Ascending aorta (tissue), 2 donors: ENCODE measurements at places on chromosomes 3 and 15.

- DNase-seq = no peak
- no peak overlapping the region for H3K27ac ChIP-seq
- no peak overlapping the region for H3K4me3 ChIP-seq
- no peaks in the 10 kb centered on the region for H3K27me3 ChIP-seq
Observed at GRCh38 chr3:141354517-141354916, 13.8 kb upstream of the ZBTB38 start.

- H3K27ac ChIP-seq = no peak overlapping the region
- no peaks in the 10 kb centered on the region for H3K4me1 ChIP-seq
- no peak overlapping the region for H3K4me3 ChIP-seq
- H3K36me3 ChIP-seq = no peaks in the 10 kb centered on the region
Observed at GRCh38 chr15:39543651-39544050, 37.2 kb upstream of the THBS1 start.

- no peaks in the 10 kb centered on the region for H3K4me1 ChIP-seq
- no peaks in the 10 kb centered on the region for H3K27me3 ChIP-seq
- DNase-seq = no peak
Observed at GRCh38 chr3:56819016-56819809, 17.5 kb upstream of the ARHGEF3 start.

- no peak overlapping the region for H3K4me3 ChIP-seq
- no peak for DNase-seq
- H3K36me3 ChIP-seq = peaks cover 53% of the 10 kb centered on the region
Observed at GRCh38 chr15:62781081-62781497, 261.5 kb upstream of the TPM1 start.

GRCh38 chr3:190012784-190013183 lies 107.9 kb downstream of the P3H2 start:
- H3K27ac ChIP-seq = no peak overlapping the region
- no peaks in the 10 kb centered on the region for H3K36me3 ChIP-seq
- H3K27me3 ChIP-seq = no peaks in the 10 kb centered on the region
- no peak overlapping the region for H3K4me3 ChIP-seq
- no peak for DNase-seq

DNA sequence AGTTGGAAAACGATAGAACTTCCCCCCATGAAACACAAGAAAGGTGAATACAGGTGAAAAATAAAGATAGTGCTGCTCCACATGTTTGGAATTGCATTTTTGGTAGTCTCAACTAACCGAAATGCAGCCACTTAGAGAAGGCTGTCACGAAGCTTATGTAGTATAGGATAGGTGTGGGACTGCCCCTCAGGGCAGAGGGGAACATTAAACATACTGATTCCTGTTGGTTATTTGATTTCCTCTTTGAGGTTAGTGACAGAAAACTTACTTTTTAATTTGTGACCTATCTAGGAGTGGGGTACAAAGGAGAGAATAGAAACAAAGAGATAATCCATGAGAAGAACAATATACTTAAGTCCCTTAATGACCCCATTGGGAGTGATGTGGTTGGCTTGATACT lies 85.8 kb upstream of the SATB1 start:
- DNase-seq = no peak
- H3K36me3 ChIP-seq = no peaks in the 10 kb centered on the region
- H3K27ac ChIP-seq = no peak overlapping the region
- H3K27me3 ChIP-seq = no peaks in the 10 kb centered on the region

DNA sequence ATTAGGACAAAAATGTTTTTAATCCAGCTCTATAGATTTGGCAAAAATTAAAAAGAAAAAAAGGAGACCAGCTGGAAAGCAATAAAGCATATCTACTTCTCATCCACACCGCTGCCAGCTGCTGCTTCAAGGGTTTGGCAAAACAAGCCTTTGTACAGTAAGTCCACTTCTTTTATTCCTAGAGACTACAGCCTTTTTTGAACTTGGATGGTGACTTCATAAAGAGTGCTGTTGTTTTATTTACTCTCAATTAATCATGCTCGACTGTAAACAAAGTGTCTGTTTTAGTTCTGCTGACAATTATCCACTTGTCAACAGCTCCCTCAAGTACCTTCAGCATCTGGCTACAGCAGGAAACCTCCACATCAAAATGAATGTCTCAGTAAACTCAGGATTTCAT lies 12.3 kb upstream of the FOXB1 start:
- no peak overlapping the region for H3K4me3 ChIP-seq
- no peak for DNase-seq
- no peak overlapping the region for H3K27ac ChIP-seq
- H3K27me3 ChIP-seq = no peaks in the 10 kb centered on the region

GRCh38 chr15:67341539-67341938 lies 87.0 kb downstream of the IQCH start:
- H3K36me3 ChIP-seq = no peaks in the 10 kb centered on the region
- no peak for DNase-seq
- no peak overlapping the region for H3K4me3 ChIP-seq
- no peak overlapping the region for H3K27ac ChIP-seq
- H3K4me1 ChIP-seq = no peaks in the 10 kb centered on the region

DNA sequence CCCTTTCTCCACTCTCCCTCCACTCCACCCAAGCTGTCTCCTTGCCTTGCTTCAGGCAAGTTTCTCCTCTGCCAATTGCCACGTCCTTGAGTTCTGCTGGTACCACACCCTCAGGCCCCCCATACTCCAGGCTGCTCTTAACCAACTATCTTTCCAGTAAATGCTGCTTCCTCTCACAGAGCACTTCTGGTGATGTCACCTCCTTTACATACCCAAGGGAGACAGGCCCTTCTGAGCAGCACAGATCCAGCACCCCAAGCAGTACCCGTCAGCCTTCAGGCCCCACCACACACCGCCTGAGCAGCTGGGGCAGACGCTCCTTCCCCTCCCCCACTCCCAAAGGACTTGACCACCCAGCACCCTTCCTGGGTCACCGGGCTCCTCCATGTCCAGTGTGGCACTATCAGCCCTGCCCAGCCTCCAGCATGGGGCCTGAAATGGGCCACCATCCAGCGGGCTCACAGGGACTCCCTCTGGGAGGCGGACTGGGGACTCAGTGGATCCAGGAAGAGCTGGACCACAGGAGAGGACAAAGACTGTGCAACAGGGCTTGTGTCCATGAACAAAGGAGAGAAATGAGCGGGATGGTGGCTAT lies 50.2 kb downstream of the KLF15 start:
- DNase-seq = no peak
- H3K27me3 ChIP-seq = no peaks in the 10 kb centered on the region
- no peaks in the 10 kb centered on the region for H3K4me1 ChIP-seq
- no peaks in the 10 kb centered on the region for H3K36me3 ChIP-seq

GRCh38 chr3:48989126-48989795 lies 780 bp upstream of the P4HTM start:
- H3K27ac ChIP-seq = peak overlapping the region; percentile 92
- DNase-seq = no peak
- H3K4me1 ChIP-seq = peaks cover 26% of the 10 kb centered on the region
- no peaks in the 10 kb centered on the region for H3K27me3 ChIP-seq
- H3K36me3 ChIP-seq = peaks cover 12% of the 10 kb centered on the region

DNA sequence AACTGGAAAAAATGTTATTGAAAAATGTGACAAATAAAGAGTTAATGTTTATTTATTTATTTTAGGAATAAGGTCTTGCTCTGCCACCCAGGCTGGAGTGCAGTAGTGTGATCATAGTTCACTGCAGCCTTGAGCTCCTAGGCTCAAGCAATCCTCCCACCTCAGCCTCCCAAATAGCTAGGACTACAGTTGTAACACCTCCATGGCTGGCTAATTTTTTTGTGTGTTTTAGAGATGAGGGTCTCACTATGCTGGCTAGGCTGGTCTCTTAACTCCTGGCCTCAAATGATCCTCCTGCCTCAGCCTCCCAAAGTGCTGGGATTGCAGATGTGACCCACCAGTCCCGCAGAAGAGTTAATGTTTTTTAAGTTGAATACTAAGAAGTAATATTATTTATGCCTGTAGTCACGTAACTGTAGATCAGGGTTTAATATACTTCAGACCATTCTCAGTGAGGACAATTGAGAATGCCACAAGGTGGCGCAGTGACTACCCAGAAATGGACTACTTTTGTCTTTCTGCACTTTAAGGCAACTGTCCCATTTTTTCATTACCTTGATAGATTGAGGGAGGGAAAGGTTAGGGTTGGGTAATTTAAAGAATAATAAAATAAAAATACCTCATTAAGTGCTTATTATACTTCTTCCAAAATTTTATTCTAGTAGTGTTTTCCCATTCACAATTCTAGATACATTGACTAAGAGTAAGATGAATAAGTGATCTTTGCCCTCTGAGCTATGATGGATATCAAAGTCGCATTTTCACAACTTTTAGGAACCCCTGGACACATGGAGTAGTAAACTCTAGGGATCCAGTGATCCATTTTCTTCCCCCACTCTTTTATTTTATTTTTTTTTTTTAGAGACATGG lies 6.0 kb downstream of the MUC13 start:
- H3K27me3 ChIP-seq = no peaks in the 10 kb centered on the region
- no peak for DNase-seq
- no peaks in the 10 kb centered on the region for H3K4me1 ChIP-seq
- no peak overlapping the region for H3K27ac ChIP-seq
- H3K36me3 ChIP-seq = no peaks in the 10 kb centered on the region

DNA sequence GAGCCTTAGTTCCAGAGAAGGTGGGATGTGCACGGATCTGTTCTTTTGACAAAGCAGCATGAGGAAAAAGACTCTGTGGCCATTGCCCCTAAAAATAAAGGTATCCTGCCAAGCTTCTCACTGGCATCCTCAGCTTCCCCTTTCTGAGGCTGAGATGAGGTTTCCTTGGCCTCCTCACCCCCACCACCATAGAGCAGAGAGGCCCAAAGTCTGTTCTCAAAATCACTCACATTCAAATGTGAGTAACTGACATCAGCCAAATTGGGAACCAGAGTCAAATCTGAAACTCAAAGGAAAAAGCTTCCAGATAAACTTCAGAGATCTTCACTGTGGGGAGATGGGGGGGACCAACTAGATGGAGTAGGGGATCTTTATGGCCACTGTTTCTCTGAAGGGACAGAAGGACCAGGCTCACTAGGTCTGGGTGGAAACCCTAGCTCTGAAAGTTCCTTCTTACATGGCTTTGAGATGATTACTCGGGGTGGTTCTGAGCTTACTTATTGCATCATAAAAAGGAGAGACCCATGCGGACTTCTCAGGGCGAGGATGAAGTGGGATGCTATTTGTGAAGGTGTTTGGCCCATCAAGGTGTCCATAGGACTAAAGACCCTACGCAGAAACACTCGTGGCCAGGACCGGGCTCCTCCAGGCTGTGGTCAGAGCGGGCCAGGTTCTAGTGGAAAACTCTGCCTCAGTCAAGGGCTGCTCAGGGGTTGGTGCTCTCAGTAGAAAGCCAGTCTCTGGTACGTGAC lies 61.5 kb upstream of the MEF2A start:
- no peak overlapping the region for H3K27ac ChIP-seq
- H3K4me1 ChIP-seq = no peaks in the 10 kb centered on the region
- no peak overlapping the region for H3K4me3 ChIP-seq
- H3K36me3 ChIP-seq = no peaks in the 10 kb centered on the region
- no peaks in the 10 kb centered on the region for H3K27me3 ChIP-seq

GRCh38 chr15:79572691-79573404 lies 140.7 kb downstream of the MINAR1 start:
- H3K4me3 ChIP-seq = no peak overlapping the region
- H3K4me1 ChIP-seq = no peaks in the 10 kb centered on the region
- no peak overlapping the region for H3K27ac ChIP-seq
- H3K27me3 ChIP-seq = no peaks in the 10 kb centered on the region
- no peak for DNase-seq

DNA sequence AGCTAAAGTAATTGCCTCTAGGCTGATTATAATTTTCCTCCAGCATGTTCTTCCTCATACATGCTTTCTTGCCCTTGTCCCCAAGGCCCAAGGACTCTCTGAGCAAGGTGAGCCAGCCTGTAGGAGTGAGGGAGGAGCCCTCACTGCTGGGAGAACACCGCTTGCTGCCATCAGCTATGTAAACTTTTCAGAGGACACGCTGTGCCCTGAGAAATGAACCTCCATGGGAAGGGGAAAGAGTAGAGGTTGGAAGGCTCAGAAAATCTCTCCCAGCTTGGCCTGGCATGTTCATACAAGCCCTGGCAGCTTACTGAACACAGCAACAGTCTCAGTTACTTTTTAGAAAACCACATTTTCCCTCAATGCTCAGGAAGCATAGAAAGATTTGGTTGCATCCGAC lies 103.0 kb upstream of the SLC24A5 start:
- H3K4me3 ChIP-seq = no peak overlapping the region
- DNase-seq = no peak
- no peaks in the 10 kb centered on the region for H3K27me3 ChIP-seq
- no peak overlapping the region for H3K27ac ChIP-seq
- H3K36me3 ChIP-seq = no peaks in the 10 kb centered on the region
- no peaks in the 10 kb centered on the region for H3K4me1 ChIP-seq

- H3K4me3 ChIP-seq = no peak overlapping the region
- no peak for DNase-seq
- H3K4me1 ChIP-seq = no peaks in the 10 kb centered on the region
- H3K27ac ChIP-seq = no peak overlapping the region
Observed at GRCh38 chr15:38670128-38671005, 105.8 kb upstream of the RASGRP1 start.

- no peaks in the 10 kb centered on the region for H3K27me3 ChIP-seq
- no peaks in the 10 kb centered on the region for H3K36me3 ChIP-seq
- peak overlapping the region; percentile 90 for H3K27ac ChIP-seq
- H3K4me3 ChIP-seq = no peak overlapping the region
- H3K4me1 ChIP-seq = peaks cover 42% of the 10 kb centered on the region
- no peak for DNase-seq
Observed at GRCh38 chr15:95266451-95267061, 1035.2 kb downstream of the MCTP2 start.

DNA sequence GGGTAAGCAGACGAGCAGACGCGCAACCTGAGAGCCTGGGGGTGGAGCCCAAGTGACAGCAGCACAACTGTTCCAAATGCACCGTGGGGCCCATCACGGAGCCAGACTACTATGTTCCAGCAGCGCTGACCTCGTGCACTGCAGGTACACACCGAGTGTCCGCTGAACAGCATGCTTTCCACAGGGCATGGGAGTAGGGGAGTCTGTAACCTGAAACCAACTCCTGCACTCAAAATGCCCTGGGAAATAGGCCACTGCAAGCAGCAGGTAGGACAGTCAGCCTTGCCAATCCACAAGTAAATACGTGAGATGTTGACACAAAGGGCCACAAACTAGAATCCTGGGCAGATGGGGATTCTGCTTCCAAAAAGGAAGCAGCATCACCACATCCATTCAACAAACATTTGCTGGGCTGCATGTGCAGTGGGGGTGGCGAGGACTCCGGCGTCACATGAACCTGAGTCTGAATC lies 73.9 kb downstream of the TBC1D2B start:
- H3K27me3 ChIP-seq = no peaks in the 10 kb centered on the region
- no peak for DNase-seq
- H3K36me3 ChIP-seq = peaks cover 52% of the 10 kb centered on the region
- peaks cover 35% of the 10 kb centered on the region for H3K4me1 ChIP-seq

- no peaks in the 10 kb centered on the region for H3K36me3 ChIP-seq
- H3K4me1 ChIP-seq = peaks cover 33% of the 10 kb centered on the region
- no peaks in the 10 kb centered on the region for H3K27me3 ChIP-seq
- DNase-seq = no peak
- no peak overlapping the region for H3K27ac ChIP-seq
- no peak overlapping the region for H3K4me3 ChIP-seq
Observed at GRCh38 chr3:72248389-72248761, 463.4 kb upstream of the PROK2 start.
